ENCODE measurements at places on chromosomes 12 and 14.
A peak's percentile ranks its signal among the peaks of the same experiment; 100 is the strongest.

DNA sequence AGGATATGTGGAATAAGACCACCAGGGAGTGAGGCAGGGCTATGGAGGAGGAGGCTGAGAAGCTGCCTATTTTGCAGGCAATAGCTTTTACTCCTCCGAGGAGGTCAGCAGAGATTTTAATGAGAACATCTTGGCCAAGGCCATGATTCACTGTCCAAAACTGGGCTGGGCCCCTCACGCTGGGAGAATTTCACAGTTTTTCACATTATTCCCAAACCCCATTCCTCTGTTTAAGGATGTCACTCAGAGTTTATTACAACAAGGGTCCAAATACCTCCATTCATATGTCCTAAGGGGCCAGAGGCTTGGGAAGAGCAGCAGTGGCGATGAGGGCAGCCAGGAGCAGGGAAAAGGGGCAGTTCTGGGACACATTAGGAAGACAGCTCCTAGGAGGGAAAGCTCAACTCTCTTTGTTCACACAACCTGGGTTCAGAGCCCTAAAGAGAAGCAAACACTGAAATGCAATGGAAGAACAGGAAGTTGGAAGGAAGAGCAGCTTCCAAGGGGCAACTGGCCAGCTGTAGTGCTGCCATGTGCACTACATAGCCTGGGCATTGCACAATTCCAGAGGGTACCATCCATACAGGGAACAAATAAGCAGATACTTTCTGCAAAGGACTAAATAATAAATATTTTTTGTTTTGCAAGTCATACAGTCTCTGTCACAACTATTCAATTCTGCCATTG lies 283.2 kb downstream of the NUAK1 start:
- no peak for DNase-seq

DNA sequence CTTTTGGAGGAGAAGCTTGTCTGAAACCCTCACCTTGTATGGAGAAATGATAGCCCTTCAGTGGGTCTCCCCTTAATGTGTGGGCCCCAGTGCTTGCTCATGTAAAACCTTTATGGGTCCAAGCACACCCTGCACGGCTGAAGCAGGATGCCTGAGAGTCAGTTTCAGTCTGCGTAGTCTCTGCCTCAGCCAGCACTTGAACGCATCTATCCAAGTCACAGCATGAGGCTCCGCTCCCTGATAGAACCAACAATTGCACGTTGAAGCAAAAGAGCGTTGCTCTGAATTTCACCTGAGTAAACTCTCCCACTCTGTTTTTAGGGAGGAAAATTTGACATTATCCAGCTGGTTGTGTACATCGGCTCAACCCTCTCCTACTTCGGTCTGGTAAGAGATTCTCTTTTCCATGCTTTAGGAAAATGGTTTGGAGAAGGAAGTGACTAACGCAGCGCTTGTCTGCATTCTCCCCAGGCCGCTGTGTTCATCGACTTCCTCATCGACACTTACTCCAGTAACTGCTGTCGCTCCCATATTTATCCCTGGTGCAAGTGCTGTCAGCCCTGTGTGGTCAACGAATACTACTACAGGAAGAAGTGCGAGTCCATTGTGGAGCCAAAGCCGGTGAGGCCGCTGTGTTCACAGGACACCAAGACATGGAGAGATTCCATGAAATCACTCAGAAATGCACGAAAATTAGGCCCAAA lies 33.0 kb upstream of the P2RX4 start:
- DNase-seq = no peak

DNA sequence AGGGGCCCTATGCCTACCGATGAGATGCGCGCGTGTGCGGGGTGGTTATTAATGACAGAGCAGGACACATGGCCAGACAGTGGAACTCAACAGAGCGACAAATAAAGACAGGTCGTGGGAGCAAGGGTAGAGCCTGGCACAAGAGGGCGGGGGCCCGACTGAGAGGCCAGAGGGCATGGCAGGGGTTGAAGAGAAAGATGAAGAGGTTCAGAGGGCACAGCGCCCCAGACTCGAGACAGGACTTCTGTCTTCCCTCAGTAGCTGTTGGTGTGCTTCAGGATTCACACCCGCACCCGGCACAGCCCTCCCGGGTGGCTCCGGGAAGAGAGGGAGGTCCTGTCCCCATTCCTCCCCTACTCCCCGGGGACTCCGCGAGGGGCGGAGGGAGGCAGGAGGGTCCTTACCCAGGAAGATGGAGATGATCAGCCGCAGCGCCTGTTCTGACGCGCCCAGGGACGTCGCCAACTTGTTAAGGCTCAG lies 366 bp downstream of the LPCAT3 start:
- no peak for DNase-seq

DNA sequence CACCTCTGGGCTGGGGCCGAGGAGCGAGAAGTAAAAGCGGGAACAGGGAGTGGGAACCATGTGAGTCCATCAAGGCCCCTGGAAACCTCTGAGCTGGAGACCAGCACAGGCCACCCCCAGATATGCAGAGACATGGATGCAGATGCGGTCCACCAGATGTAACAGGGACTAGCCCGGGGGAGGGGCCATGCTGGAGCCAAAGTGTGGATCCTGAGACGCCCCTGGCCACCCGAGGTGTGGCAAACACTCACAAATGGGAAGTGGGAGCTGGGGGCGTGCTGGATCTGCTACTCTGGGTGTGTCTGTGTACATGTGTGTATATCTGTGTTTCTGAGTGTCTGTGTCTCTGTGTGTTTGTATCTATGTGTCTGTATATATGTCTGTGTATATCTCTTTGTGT lies 12.8 kb downstream of the MYL2 start:
- no peak for DNase-seq

DNA sequence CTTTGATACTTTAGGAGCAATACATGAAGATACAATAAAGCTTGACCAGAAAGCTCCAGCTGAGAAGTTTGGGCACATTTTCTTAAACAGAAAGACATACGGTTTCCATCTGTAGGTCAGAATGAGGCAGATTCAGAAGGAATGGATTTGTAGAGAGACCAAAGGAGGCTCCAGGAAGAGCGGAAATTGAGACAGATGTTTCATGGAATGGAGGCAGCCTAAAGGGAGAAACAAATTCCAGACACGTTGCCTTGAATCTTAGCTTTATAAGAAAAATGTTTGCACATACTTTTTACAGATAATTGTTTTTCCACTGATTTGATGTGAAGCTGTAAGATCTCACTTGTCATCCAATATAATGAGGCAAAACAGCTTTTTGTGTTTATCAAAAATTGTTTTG lies 24.8 kb downstream of the EPYC start:
- no peak for DNase-seq

- DNase-seq = no peak
Measured at GRCh38 chr14:102785595-102785963, 8.3 kb downstream of the TRAF3 start.

- DNase-seq = no peak
Measured at GRCh38 chr14:74135426-74135825, 50.7 kb downstream of the LIN52 start.

- no peak for DNase-seq
Measured at GRCh38 chr12:110317911-110318310, 36.9 kb downstream of the ATP2A2 start.

DNA sequence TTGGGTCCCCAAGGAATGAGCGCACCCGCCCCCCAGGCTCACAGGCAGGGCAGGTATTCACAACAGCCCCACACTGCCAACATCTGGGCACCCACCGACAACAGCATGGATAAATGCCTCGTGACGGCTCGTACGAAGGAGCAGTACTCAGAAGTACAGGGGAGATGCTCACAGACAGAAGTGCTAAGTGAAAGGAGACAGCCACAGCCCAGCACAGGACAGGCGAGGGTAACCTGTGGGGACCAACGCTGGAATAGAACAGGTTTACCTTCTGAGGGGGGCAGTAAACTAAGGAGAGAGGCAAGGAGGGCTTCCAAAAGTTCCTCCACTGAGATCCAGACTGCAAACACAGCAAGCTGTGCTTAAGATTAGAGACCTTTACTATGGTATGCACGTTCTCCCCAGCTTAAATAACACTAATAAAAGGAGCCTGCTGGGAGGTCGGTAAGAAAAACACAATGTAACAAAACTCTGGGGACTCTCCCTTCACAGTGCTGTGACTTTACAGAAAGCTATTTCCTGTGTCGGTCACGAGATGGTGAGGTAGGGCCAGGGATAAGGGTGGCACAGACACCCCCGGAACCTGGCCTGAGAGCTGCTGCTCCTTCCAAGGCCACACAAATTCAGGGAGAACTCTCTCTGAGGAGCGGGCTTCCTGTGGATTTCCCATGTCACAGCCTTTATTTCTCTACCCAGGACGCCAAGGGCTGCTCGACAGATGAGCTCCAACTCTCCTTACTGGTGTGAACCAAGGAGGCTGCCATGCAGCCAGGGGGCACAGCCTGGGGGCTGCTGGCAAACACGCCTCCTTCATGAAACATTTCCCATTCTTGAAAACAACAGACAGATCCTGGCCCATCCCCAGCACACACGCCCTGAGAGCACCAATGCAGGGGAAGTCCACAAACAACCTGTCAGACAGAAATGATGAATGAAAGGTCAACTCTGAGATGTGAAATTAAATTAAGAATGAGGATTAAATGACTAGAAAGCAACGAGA lies 26.3 kb downstream of the SLC15A4 start:
- no peak for DNase-seq

DNA sequence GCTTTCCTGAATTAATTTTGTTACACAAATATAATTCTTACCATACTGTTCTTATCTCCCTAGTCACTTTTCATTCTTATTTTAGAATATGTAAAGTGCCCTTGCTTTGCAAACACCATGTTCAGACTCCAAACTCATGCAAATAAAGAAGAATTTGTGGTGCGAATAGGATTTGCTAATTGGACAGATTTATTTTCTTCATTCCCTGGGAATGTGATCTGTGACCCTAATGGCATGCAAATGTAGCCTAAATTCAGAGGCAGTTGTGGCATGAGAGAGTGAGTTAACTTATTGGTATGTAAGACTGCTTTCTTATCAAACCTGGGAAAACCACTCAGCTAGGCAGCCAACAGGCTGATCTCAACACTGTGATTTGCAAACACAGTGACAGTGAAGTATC lies 10.0 kb downstream of the CAPZA3 start:
- DNase-seq = no peak

GRCh38 chr12:94566345-94566744 lies 84.0 kb downstream of the TMCC3 start:
- no peak for DNase-seq

DNA sequence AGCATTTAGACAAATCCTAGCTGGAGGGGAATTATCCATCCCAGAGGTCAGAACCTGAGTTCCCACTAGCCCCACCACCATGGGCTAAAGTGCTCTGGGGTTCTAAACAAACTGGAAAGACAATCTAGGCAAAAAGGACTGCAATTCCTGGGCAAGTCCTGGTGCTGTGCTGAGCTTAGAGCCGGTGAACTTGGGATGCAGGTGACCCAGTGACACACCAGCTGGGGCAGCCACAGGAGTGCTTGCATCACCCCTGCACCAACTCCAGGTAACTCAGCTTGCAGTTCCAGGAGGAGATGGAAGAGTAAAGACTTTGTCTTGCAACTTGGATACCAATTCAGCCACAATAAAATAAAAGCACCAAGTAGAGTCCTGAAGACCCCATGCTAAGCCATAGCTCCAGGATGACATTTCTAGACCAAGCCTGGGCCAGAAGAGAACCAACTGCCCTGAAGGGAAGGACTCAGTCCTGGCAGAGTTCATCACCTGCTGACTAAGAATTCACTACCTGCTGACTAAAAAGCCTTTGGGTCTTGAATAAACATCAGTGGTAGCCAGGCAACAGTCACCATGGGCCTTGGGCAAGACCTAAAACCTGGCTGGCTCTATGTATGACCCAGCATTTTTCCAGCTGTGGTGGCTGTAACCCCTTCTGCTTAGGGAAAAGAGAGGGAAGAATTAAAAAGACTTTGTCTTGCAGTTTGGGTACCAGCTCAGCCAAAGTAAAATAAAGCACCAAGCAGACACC lies 223.4 kb upstream of the DIO2 start:
- no peak for DNase-seq

DNA sequence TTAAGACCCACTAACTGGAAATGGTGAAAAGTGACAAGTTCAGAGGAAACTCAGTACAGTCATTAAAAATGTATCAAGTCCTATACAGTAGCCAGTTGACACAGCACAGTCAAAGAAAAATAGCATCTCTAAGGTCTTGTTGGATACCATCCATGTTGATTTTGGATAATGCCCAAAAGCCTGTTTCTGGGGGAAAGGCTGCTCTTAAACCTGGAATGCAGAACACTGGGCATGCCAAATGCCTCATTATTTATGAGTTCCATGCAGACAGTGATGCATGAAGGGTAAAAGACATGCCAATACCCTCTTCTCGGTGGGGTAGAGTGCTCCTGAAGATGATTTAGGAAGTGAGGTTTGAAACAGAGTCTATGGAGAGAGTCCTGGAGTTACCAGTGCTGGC lies 29.6 kb downstream of the KCNK13 start:
- DNase-seq = no peak

GRCh38 chr12:115337693-115338543 lies 653.9 kb upstream of the TBX3 start:
- no peak for DNase-seq

- no peak for DNase-seq
Measured at GRCh38 chr12:51687177-51687576, 96.1 kb downstream of the SCN8A start.

GRCh38 chr14:76953311-76953945 lies 75.1 kb downstream of the IRF2BPL start:
- peak; percentile 52 for DNase-seq

DNA sequence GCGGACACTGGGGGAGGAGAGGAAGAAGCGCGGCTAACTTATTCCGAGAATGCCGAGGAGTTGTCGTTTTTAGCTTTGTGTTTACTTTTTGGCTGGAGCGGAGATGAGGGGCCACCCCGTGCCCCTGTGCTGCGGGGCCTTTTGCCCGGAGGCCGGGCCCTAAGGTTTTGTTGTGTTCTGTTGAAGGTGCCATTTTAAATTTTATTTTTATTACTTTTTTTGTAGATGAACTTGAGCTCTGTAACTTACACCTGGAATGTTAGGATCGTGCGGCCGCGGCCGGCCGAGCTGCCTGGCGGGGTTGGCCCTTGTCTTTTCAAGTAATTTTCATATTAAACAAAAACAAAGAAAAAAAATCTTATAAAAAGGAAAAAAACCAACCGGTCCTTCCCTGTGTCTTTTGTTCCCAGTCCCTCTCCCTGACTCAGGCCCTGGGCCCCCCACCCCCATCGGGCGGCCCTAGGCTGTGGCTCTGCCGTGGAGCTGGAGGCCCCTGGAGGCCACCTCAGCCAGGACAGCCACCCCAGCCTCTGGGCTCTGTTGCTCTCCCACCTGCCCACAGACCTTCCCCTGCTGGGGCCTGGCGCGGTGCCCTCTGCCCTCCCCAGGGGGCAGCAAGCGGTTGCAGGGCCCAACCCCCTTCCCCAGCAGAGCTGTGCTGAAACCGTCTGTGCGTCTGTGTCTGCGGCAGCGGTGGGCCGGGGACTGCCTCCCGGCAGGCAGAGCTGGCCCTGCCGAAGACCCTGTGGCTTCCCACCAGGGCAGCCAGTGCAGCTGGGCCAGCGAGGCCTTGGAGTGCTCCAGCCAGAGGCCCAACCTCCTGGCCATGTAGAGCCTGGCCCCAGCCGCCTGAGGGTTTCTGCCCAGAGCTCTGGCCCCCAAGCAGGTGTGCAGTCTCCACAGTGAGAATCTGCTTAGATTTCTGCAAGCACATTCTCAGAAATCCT lies 4.0 kb upstream of the CRIP2 start:
- no peak for DNase-seq
